ENCODE measurements at places on chromosomes 6 and 20.

DNA sequence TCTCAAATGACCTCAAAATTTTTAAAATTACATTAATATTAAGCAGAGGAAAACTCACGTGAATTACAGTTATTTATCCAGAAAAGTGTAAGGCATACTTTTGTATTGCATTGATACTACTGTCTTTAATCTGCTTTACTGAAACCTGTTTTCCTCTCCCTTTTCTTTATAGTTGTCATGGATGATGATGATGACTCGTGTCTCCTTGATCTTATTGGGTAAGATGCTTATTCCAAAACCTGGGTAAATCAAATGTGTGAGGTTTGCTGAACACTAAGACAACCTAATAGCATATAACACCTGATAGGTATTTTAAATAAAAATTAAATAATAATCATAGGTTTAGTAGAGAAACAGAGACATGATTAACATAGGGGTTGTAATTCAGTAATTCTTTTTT is 40.0 kb downstream of the BICRAL start:
- no peak for DNase-seq

GRCh38 chr6:166032366-166033200 is 135.1 kb downstream of the TBXT start:
- DNase-seq: no peak

GRCh38 chr6:45320349-45320748 is 7.8 kb upstream of the RUNX2 start:
- DNase-seq: no peak

GRCh38 chr6:154345811-154346210 is 10.8 kb downstream of the IPCEF1 start:
- no peak for DNase-seq

DNA sequence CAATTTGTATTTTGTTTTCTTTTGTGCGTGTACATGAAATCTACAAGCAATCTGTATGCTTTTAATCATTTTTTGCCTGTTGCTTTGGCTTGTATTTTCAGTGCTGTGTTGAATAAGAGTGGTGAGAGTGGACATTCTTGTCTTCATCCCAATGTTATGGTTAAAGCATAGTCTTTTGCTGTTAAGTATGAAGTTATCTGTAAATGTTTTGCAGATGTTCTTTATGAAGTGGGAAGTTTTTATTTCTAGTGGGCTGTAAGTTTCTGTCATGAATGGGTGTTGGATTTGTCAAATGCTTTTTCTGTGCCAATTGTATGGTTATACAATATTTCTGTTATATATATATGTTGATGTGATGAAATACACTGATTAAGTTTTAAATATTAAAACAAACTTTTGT is 24.2 kb downstream of the ZKSCAN3 start:
- DNase-seq: no peak

- no peak for DNase-seq
Measured at GRCh38 chr6:106173124-106173879, 87.2 kb downstream of the PRDM1 start.

DNA sequence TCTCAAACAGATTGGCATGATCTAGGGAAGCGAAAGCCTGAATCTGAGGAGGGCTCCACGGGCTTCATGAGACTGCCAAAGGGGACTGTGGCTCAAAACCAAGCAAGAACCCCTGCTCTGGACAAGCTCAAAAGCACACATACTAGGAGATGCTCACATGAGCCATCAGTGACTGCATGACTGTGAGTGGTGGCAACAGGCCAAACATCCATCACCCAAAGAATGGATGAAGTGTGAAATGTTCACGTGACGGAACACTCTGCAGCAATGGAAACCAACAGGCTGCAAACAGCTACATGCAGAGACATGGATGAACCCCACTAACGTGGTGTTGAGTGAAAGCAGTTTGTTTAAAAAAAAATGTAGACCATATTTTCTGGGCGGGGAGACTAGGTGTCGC is 136.3 kb downstream of the PREX1 start:
- no peak for DNase-seq

GRCh38 chr6:73074175-73074574 is 151.1 kb downstream of the KHDC1L start:
- no peak for DNase-seq

GRCh38 chr20:41422953-41423352 is 56.3 kb upstream of the EMILIN3 start:
- no peak for DNase-seq

DNA sequence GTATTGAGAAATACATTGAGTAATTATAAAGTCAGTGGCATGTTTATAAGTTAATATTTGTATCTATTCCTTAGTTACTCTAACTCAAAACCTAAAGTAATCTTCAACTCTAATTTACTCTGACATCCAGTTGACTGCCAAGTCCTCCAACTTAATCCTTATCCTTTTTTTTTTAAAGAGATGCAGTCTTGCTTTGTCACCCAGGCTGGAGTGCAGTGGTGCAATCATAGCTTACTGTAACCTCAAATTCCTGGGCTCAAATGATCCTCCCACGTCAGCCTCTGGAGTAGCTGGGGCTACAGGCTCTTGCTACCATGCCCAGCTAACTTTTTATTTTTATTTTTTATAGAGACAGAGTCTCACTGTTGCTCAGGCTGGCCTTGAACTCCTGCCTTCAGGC is 24.4 kb downstream of the PTPN1 start:
- DNase-seq: no peak

DNA sequence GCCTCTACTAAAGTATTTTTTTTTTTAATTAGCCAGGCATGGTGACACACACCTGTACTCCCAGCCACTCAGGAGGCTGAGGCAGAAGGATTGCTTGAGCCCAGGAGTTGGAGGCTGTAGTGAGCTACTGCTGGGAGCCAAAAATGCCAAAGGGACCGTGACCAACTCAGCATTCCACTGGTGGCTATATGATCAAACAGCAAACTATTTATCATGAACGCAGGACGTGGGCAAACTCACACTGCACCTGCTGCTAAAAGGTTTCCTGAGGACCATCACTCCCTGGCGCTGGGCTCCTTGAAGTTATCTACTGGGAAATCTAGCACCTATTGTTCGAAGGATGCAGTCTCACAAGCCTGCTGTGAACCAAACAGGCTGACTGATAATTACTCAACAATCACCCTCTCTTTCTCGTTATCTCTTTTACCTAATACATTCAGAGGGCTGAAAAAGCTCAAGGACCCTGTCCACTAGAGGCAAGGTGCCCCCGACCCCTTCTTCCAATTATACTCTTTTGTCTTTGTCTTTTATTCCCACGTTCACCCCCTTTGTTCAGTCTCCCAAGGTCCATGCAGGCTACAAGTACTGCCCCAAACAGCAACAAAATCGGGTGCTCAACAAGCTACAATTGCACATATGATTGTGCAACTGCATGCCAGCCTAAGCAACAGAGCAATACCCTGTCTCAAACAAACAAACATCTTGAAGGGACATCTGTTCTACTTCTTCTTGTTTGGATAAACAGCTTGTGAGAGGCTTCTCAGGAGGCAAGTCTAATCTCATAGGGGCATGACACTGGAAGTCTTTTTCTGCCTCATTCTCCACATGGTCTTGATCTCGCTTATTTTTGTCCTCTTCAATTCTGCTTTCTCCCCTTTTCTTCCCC is 47.7 kb upstream of the PLN start:
- no peak for DNase-seq

- no peak for DNase-seq
Measured at GRCh38 chr6:125252891-125253290, 48.9 kb downstream of the HDDC2 start.

GRCh38 chr6:46059608-46060007 is 43.9 kb upstream of the CLIC5 start:
- no peak for DNase-seq

GRCh38 chr20:37801921-37802320 is 101.0 kb upstream of the VSTM2L start:
- no peak for DNase-seq

- no peak for DNase-seq
Measured at GRCh38 chr6:26155061-26155930, 68.1 kb downstream of the HFE start.

- no peak for DNase-seq
Measured at GRCh38 chr6:159540883-159541282, 152.2 kb downstream of the SOD2 start.

DNA sequence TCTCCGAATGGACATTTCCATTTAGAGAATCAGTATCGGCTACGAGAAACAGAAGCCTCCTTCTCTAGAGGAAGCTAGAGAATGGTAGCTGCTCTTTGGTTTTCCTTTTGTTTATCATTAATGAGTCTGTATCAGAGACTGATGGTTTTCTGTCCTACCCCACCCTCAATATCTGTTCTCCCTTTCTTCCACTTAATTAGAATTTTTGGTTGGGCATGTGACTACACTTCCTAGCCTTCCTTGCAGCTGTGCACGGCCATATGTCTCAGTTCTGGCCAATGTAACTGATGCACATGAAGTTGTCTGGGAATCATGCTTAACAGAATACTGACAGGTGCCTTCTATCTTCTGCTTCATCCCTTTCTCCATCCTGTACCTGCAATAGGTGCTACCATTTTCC is 19.0 kb downstream of the RNF24 start:
- DNase-seq: no peak

Measured in activated CD4-positive, alpha-beta T cell treated with anti-CD3 and anti-CD28 coated beads for 24 hours (primary cell).